ENCODE measurements at places on chromosomes 5 and 9.
A peak's percentile ranks its signal among the peaks of the same experiment; 100 is the strongest.

DNA sequence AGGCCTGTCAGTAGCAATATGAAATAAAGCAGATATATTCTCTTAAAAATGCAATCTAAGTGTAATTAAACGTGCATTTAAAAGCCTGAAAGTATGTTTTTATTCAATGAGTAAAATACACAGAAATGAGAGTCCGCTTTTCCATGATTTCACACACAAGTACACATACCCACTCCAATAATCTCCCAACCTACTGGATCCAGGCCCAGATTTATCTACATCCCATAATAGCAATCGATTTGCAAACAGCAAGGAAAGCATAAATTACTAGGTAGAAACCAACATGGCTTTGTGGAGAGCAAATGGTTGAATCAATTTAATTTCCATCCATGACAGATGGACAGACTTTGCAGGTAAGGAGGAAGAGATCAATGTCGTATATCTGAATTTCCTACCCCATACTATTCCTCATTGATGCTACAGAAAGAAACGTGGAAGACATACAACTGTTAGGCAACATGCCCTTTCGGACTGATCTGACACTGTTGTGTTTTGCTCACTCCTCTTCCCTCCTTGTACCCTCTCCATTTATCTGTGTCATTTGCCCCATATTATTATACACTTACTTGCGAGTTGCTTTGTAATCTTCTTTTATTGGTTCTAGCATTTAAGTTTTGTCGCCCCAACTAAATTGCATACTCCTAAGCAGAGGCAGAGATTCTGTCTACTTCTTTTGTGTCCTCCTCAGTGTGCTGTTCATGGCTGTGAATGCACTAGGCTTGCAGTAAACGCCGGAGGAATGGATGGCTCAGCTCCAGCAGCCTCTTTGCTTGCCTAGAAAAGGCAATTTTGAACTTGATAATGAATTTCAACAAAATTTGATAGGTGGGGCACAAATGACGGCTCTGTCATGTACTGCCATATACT, 133.6 kb downstream of the NFIB start:
- DNase-seq, result no peak

DNA sequence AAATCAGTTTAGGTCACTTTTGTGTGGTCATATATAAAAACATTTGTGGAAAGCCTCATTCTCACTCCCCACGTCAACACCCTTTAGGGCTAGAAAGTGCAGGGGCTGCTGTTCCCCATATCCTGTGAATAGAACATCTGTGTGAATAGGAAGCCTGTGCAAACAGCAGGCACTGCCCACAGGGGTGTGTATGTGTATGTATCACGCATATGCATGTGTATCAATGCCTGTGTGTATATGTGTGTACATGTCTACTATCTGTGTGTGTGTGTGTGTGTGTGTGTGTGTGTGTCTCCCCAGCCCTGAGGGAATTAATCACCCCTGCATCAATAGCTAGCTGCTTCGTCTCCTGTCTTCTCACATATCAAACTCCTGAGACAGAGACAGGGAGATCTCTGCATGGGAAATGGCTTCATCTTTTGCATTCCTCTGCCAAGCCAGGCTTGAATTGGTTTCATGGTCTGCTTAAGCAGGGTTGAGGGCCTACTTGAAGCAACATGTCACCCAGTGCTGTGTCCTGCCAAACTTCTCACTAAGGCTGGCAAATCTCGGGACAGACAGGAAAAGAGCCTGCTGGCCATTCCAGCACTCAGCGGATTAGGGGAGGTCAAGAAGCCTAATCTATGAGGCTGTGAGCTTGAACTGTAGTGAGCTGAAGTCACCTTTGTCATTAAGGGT, 265.8 kb downstream of the ADAMTSL1 start:
- no peak for DNase-seq

GRCh38 chr5:170630711-170631141, 126.9 kb downstream of the KCNIP1 start:
- DNase-seq, result no peak

DNA sequence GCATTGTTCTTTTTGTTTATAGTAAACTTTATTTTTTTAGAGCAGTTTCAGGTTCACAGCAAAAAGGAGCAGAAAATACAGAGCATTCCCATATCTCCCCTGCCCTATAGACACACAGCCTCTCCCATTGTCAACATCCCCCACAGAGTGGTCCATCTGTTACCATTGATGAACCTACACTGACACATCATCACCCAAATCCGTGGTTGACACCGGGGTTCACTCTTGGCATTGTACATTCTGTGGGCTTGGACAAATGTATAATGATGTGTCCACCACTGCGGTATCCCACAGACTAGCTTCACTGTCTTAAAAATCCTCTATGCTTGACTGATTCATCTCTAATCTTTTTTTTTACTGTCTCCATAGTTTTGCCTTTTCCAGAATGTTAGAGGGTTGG, 120.7 kb upstream of the SPATA31C2 start:
- no peak for DNase-seq

DNA sequence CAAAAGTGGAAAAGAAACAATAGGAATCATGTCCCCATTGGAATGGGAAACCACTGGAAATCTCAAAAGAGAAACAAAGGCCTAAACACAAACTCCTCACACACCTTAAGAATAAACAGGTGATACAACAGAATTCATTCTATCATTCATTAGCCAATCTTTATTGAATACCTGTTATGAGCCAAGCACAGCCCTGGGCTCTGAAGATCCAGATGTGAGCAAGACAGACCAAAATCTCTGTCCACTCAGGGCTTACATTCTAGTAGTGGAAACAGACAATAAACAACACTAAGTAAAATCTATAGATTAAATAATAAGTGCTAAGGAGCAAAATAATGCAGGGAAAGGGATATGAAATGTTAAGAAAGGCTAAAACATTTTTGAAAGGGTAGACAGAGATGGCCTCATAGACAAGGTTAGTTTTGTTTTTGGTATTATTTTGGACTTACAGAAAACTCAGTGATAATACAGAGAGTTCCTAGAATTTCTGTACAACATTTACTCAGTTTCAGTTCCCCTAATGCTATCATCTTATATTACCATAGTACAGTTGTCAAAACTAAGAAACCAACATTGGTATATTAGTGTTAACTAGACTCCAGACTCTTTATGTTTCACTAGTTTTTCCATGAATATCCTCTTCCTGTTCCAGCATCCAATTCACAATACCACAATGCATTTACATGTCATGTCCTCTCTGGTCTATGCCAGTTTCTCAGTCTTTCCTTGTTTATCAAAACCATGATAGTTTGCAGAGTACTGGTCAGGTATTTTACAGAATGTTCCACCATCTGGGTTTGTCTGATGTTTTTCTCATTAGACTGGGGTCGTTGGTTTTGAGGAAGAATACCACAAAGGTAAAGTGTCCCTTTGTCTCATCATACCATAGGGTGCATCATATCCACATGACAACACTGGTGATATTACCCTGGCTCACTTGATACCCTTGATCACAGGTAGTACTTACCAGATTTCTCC, 103.7 kb downstream of the SIL1 start:
- no peak for DNase-seq

DNA sequence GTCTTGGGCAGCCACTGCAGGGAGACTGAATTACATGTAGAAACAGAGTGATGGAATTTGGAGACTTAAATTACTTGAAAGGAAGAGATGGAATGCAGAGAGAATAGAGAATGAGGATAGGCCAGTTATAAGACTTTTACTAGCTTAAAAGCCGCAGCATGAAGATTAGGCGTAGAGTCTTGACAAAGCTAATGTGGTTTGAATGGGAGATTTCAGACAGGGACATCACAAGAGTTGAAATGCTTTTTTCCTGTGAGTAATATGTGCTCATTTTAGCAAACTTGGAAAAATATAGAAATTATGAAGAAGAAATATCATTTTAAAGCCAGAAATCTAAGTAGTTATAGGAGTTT, 7.5 kb downstream of the CENPP start:
- no peak for DNase-seq

DNA sequence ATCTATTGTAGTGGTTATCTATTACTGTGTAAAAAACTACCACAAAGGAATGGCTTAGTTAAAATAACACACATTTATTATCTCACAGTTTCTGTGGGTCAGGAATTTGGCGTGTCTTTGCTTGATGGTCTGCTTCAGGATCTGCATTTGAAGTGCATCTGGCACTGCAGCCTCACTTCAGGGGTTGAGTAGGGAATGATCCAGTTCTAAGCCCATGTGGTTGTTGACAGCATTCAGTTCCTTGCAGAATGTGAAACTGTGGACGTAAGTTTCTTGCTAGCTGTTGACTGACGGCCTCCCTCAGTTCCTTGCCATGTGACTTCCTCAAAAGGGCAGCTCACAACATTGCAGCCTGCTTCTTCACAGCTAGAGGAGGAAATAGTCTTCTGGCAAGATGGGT, 2.1 kb upstream of the OGN start:
- DNase-seq, result peak; percentile 52

DNA sequence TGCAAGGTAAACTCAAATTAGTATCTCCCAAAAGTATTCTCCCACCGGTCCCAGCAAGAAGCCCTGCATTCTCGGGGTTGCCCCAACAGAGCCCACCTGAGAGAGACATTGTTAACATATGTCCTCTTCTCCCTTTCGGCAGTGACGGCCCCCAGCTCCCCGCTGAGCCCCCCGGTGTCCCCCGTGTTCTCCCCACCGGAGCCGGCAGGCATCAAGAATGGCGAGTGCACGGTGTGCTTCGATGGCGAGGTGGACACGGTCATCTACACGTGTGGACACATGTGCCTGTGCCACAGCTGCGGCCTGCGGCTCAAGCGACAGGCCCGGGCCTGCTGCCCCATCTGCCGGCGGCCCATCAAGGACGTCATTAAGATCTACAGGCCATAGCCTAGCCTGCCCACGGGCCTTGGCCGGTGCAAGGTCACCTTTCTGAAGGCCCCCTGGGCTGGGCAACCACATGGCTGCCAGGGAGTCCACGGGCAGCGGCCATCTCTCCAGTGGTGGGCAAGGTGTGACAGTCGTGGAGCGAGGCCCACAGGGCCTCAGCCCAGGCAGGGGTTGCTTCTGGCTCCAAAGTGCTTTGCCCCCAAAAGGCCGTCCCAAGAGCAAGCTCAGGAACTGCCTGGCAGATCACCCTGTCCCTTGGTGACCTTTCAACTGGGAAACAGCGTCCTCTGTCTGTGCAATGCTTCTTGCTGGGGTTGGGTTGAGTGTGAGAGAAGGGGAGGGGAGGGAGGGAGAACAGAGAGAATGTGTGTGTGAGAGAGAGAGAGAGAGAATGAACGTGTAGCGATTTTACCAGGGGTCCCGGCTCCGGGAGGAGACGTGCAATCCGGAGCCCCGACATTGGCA, 45.7 kb downstream of the NEURL1B start:
- no peak for DNase-seq

DNA sequence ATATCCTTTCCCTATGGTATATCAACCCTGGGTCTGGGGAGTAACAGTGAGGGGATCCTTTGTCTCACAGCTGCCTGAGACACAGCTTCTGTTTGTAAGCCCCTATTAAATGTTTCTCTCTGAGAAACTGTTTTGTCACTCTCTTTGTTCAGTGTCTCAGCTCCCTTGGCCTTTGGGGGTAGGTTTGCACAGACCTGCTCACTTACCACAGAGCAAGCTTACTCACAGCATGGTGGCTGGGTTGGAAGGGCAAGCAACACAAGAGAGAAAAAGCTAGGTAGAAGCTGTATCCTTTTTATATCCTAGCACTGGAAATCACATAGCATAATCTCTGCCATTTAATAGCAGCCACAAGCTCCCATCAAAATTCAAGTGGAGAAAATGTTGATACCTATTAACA, 4.5 kb downstream of the BAAT start:
- DNase-seq, result no peak

DNA sequence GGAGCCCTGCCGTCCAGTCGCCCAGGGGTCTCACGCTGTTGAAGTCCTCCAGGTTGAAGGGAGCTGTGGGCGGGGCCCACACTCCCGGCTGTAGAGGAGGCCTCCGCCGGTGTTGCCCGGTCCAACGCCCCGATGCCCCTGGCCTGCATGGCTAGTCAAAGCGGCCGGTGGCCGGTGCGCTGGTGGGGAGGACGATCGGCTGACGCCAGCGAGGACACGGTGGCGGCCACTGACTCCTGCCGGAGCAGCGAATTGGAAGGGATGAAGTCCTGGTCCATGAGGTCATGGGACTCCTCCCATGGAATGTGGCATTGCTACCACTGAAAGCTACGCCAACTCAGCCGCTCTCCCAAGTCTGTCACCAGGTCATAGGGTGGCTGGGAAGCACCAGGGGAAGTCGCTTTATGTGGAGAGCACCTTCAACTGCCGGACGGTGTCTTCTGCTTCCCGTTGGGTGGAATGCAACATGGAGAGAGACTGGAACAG, 11.8 kb downstream of the RCL1 start:
- DNase-seq, result no peak

- DNase-seq, result no peak
Measured at GRCh38 chr5:80781356-80781755, 126.6 kb upstream of the DHFR start.
